ENCODE measurements at places on chromosomes 6 and 20. TPM values are rescaled to one million over a fixed set of nuclear protein-coding genes. Genes with fewer than 3 reads are reported as not detected.

Gene MYLK2
- total RNA-seq, result 0.55 TPM

Gene COL21A1
- not detected for total RNA-seq

Gene RING1
- 19.7 TPM for total RNA-seq

Gene GPX6
- not detected for total RNA-seq

Gene PM20D2
- total RNA-seq, result 30.6 TPM

Gene C6orf163
- total RNA-seq, result 0.72 TPM

Gene RAB23
- 21.9 TPM for total RNA-seq

Gene RAET1L
- not detected for total RNA-seq

Gene C20orf141
- total RNA-seq, result not detected

Gene CGA
- not detected for total RNA-seq

Gene PACRG
- total RNA-seq, result not detected

Gene ADGRF1
- total RNA-seq, result not detected
